ENCODE measurements at places on chromosomes 6 and 20. TPM values are rescaled to one million over a fixed set of nuclear protein-coding genes. Genes with fewer than 3 reads are reported as not detected.
A peak's percentile ranks its signal among the peaks of the same experiment; 100 is the strongest.

DNA sequence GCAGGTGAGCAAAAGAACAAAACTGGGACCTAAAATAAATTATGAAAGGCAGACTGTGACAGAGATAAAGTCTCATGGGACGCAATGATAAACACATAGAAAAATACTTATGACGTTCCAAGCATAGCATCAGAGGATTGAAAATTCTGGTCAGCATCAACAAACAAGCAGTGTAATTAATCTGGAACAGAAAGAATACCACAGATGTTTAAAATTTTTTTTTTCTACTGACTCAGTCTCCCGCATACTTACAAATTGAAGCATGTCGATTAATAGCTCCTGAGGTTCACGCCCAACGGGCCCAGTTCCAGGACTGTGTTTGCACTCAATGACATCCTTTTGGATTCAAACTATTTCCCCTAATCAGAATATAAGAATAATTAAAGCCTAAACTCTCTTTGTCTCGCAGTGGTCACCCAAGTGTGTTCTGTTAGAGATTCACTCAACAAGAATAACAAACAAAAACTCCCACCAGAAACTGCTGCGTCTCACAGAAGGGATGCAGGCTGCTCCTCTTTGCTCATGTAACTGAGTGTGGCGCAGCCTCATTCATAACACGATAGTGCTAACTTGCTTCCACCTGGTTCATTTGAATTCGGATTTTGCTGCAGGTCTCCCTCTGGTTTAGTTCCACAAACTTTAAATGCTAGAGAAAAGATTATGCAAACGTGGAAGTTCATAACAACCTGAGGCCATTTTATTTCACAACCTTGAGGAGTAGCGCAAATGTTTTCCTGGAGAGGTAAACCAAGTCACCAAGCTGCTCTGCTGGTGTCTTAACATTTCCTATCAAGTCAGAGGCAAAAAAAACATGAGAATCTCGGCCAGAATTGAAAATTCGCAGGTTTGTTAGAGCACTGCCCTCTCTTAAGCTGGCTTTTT is 69.0 kb upstream of the CITED2 start:
- peak; percentile 67 for DNase-seq

DNA sequence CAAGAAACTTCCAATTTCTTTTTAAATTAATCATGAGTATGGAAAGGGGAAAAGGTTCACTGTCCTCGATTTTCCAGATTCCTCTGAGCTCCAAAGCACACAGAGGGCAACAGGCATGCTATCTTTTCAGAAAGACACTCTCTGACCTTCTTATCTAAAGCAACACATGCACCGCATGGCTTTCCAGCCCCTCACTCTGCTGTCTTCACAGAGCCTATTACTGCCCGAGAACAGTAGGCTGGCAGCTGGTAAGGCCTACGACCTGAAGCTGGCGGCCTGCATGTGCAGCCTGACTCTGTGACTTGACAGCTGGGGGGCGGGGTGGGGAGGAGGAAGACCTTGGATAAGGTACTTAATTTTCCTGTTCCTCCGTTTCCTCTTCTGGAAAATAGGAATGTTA is 86.3 kb downstream of the ELOVL4 start:
- DNase-seq, result no peak

GRCh38 chr20:53298911-53299310 is 294.7 kb downstream of the ZNF217 start:
- DNase-seq, result no peak

DNA sequence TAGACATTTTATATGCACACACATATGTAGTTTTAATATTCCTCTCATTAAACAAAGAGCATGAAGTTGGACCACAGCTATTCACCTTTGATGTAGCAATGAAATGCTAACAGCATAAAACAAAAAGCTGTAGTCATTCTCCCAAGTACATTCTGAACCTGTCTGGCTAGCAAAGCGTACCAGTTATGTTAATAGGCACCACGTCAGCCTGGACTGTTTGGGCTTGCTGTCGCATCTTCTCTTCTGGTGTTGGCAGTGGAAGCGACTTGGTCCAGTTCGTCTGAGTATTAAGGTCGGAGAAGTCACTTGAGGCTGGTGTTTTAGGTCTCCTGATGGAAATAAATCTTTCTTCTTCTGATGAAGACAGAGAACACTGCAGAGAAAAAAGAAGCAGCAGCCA is 42.8 kb downstream of the HEBP2 start:
- no peak for DNase-seq

- DNase-seq, result no peak
Measured at GRCh38 chr6:101259505-101259904, 134.0 kb upstream of the GRIK2 start.

GRCh38 chr6:110831405-110831804 is 16.1 kb upstream of the CDK19 start:
- DNase-seq, result no peak

DNA sequence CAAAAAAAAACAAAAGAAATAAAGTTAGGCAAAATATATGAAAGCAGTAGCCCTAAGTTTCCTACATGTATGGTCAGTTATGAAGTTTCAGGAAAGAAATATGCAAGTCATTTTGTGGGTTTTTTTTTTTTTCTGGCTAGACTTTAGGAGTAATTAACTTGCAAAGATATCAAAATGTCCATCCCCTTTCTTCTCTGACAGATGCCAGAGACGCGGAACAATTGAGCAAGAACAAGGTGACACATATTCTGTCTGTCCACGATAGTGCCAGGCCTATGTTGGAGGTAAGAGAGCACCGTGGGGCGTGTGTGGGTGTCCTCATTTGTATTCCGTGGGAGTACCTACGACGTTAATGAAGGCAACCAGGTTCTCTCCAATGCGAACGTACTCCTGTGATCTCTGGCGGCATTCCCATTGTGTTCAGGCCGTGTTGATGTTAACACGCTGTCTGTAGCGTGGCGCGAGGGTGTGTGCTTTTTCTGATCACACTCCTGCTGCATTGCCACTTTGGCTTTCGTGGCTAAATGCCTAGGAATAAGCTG is 19.5 kb downstream of the DUSP22 start:
- no peak for DNase-seq

- no peak for DNase-seq
Measured at GRCh38 chr6:3719462-3720308, 31.8 kb downstream of the PXDC1 start.

DNA sequence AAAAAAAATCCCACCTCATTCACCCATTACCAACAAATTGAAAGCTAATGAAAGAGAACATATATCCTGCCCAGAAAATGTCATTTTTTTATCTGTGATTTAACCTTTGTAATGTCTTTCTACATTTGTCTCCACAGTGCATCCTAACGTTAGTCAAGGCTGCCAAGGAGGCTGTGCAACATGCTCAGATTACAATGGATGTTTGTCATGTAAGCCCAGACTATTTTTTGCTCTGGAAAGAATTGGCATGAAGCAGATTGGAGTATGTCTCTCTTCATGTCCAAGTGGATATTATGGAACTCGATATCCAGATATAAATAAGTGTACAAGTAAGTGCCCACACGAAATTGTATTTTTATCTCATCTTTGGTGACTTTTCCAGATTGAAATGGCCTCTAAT is 30.0 kb downstream of the RSPO3 start:
- no peak for DNase-seq

GRCh38 chr20:60266177-60266823 is 308.1 kb downstream of the CDH26 start:
- DNase-seq, result no peak

DNA sequence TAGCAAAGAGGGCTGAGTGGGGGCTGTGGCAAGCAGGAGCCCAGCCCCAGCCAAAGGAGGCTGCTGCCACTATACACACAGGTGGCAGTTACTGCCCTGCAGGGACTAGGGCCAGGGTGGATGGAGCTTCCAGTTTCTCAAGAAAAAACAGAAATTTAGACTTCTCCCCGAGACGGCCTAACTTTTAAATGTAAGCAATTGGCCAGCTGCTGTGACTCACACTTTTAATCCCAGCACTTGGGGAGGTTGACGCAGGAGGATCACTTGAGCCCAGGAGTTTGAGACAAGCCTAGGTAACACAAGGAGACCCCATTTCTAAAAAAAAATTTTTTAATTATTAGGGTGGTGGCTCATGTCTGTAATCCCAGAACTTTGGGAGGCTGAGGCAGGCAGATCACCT is 98.2 kb upstream of the NFATC2 start:
- peak; percentile 84 for DNase-seq

DNA sequence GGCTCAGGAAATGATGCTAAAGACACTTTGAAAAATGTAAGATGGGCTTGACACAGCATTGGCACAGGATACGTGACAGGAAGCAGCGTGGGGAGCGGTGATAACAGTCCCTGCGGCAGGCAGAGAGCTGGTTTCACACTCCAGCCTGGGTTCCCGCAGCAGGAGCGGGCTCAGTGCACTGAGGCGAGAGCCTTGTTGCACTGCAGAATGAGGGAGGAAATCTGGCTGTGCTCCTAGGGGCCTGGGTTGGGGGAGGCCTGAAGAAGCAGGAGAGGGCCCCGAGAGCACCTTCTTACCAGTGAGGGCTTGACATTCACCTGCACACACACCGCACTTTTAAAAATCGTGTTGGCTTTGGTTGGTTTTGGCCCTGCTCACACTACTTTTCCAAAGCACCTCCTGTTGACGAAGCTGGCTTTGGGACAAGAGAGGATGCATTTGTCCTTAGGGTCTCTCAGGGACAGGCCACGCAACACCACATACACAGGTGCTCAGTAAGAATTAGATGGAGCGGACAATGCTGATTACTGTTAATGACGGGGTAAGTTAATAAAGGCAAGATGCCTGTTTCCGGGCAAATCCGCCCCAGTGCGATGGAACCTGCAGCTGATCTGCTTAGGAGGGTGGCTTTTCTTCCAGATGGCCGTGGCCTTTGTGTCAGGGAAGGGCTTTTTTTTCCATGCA is 49.4 kb upstream of the ARMC2 start:
- no peak for DNase-seq

- no peak for DNase-seq
Measured at GRCh38 chr20:42775037-42775436, 414.7 kb downstream of the PTPRT start.

DNA sequence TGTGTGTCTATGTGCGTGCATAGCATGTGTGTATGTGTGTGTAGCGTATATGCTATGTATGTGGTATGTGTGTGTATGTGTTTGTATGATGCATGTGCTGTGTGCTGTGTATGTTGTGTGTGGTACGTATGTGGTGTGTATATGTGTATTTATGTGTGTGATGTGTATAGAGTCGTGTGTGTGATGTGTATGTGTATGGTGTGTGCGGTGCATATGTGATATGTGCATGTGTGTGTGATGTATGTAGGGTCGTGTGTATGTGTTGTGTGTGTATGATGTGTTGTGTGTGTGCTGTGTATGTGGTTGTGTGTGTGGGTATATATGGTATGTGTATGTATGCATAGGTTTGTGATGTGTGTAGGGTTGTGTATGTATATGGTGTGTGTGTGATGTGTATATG is 46.6 kb upstream of the TMEM170B start:
- no peak for DNase-seq

GRCh38 chr6:241336-241865 is 50.9 kb upstream of the DUSP22 start:
- DNase-seq, result no peak

NRSN1 gene
- not detected for total RNA-seq

ENPP1 gene
- total RNA-seq, result 38.9 TPM

PDE7B gene
- 12.4 TPM for total RNA-seq

ADGRG6 gene
- total RNA-seq, result 22.5 TPM

COL21A1 gene
- total RNA-seq, result not detected
